ENCODE measurements at places on chromosomes 3 and 15. TPM values are rescaled to one million over a fixed set of nuclear protein-coding genes. Genes with fewer than 3 reads are reported as not detected.

FRMD4B gene
- total RNA-seq = 71.0 TPM

OIP5 gene
- 0.46 TPM for total RNA-seq

DGKG gene
- 5.8 TPM for total RNA-seq

FOXL2NB gene
- not detected for total RNA-seq

TTC21A gene
- 3.0 TPM for total RNA-seq

Data from omental fat pad (tissue), 4 donors.